ENCODE measurements at places on chromosomes 12 and 14. TPM values are rescaled to one million over a fixed set of nuclear protein-coding genes. Genes with fewer than 3 reads are reported as not detected.

The KRT71 gene
- not detected for total RNA-seq

DNA sequence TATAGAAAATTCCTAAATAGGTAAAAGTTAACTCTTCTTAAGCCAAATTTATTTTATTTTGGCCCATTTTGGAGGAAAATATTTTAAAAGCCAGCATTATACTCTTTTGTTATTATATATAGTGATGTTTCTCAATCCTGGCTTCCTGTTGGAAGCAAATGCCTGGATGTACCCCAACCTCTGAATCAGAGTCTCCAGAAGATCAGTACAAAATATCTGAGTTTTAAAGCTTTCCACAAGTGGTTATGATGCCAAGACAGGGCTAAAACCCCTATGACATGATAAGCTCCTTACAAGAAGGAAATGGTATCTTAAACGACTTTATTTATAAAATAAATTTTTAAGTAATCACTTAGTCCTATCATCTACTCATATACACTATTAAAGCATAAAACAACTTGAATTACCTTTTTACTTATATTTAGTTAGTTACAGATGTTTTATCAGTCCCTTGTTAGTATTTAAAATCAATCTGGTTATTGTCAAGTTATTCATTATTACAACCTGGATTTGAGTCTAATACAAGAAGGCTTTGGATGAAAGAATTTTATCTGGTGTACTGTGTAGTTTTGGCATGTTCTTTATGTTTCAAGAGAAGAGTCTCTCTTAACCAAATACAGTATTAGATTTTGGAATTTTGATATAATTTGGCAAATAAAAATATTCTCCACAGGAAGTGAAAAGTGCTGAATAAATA, 238.1 kb downstream of the SLC2A13 start:
- no peaks in the 10 kb centered on the region for H3K36me3 ChIP-seq
- no peak overlapping the region for H3K27ac ChIP-seq
- H3K4me1 ChIP-seq: no peaks in the 10 kb centered on the region
- DNase-seq: no peak

DNA sequence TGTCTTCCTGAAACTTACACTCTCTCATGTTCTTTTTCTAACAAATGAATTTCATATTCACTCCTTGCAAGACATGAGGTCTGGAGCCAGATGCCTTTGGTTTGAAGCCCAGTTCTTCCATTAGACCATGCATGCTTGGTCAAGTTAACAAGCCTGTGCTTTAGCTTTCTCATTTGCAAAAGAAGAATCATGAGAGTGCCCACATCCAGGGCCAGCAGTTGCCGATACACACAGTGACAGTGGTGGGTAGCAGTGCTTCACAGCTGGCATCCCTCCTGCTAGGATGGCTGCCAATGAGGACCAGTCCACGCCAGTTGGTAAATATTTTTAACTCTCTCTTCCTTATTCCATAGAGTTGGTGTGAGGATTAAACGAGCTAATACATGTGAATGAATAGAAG, 163.1 kb downstream of the PHLDA1 start:
- no peaks in the 10 kb centered on the region for H3K27me3 ChIP-seq
- no peak for DNase-seq
- H3K27ac ChIP-seq: no peak overlapping the region
- H3K4me1 ChIP-seq: no peaks in the 10 kb centered on the region
- no peak overlapping the region for H3K4me3 ChIP-seq

GRCh38 chr12:107895966-107896365, 121.5 kb downstream of the ASCL4 start:
- no peaks in the 10 kb centered on the region for H3K27me3 ChIP-seq
- H3K4me3 ChIP-seq: no peak overlapping the region
- no peaks in the 10 kb centered on the region for H3K36me3 ChIP-seq
- no peak overlapping the region for H3K27ac ChIP-seq

The TSPAN11 gene
- total RNA-seq: 2.8 TPM

GRCh38 chr12:75042125-75042524, 167.5 kb downstream of the KCNC2 start:
- H3K36me3 ChIP-seq: no peaks in the 10 kb centered on the region
- DNase-seq: no peak
- no peak overlapping the region for H3K27ac ChIP-seq
- H3K27me3 ChIP-seq: no peaks in the 10 kb centered on the region
- no peaks in the 10 kb centered on the region for H3K4me1 ChIP-seq

DNA sequence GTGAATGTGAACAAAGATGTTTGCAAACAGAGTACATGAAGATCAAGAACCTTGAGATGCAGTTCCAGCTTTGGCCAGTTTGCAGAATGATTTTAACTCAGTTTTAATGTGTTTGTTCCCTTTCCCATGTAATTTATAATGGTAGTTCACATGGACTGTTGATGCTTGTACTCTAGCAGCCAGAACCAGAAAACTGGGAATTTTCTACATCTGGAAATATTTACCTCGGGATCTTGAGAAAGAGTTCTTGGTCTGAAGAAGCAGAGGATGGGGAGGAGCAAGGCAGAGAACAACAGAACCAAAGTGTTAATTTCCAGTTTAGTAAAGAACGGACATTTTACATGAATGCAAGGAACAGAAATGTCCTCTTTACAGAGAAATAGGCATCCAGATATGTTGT, 37.0 kb upstream of the PMCH start:
- no peak for DNase-seq
- H3K4me3 ChIP-seq: no peak overlapping the region
- no peaks in the 10 kb centered on the region for H3K36me3 ChIP-seq
- H3K4me1 ChIP-seq: peaks cover 7% of the 10 kb centered on the region
- no peak overlapping the region for H3K27ac ChIP-seq

The AMDHD1 gene
- total RNA-seq: 0.37 TPM

The SERPINA6 gene
- not detected for total RNA-seq
